ENCODE measurements at places on chromosomes 12 and 14. TPM values are rescaled to one million over a fixed set of nuclear protein-coding genes. Genes with fewer than 3 reads are reported as not detected.

Gene PPP1R1A
- total RNA-seq, result not detected

Gene HSPA2
- 5.8 TPM for total RNA-seq

Gene TMTC1
- total RNA-seq, result 27.9 TPM

Gene KRT2
- not detected for total RNA-seq

Gene VEZT
- total RNA-seq, result 74.6 TPM

Gene CRIP1
- 0.50 TPM for total RNA-seq

Gene ACRBP
- 0.22 TPM for total RNA-seq

Gene A2M
- total RNA-seq, result 2.2 TPM

Gene KCNK13
- total RNA-seq, result under 0.01 TPM

Gene SDR9C7
- not detected for total RNA-seq

Gene CD27
- not detected for total RNA-seq

Gene MDM2
- total RNA-seq, result 96.2 TPM

Gene ZNF605
- 13.9 TPM for total RNA-seq

Gene LRFN5
- 25.5 TPM for total RNA-seq

Gene PRKAB1
- total RNA-seq, result 14.5 TPM

Gene GDF3
- total RNA-seq, result not detected
